ENCODE measurements at places on chromosomes 6 and 20.

DNA sequence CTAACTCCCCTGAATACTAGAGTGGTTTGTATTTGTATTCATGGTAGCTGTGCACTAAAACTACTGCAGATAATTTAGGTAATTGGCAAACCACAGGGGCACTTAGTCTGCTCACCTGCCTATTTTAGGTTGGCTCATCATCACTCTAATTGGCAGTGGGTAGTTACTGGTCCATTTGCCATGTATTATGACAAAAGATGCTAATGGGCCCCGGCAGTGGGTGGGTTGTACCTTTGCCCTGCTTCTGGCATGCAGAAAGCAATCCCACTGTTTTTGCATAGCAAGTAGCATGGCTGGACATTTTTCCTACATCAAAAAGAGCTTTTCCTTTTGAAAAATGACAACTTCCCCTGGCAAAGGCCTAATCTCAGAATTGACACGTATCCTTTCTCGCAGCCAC, 741.4 kb upstream of the MAP3K7 start:
- DNase-seq: no peak

DNA sequence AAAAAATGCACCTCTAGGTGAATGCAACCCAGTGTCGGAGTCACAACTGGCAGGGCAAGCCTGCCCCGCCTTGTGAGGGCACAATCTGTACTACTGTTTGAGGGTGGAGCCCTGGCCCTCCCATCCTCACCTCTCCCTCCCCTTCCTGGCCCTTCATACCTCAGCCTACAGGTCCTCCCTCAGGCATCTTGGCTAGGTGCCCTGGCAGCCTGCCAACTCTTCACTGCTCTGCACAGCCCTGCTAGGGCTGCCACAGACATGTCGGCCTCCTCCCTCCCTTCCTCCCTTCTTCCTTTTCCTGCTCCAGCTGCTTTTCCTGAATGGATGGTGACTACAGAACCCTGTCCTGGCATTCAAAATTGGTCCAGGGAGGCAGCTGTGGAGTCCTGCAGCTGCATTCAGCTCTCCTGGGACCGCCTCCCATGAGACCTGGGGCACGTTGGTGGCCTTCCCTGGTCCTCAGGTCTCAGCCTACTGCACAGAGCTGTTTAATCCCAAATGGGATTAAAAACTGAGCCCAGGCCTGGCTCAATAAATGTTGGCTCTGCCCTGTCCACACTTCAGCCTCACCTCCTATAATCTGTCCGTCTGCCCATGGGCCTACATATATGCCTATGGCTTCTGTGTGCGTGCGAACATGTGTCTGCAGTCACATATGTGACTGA, 52.7 kb downstream of the CDH22 start:
- peak; percentile 35 for DNase-seq

- DNase-seq: peak; percentile 18
Observed at GRCh38 chr6:82521369-82521768, 157.8 kb downstream of the TPBG start.

GRCh38 chr20:9615766-9616454, 101.5 kb downstream of the LAMP5 start:
- no peak for DNase-seq
